ENCODE measurements at places on chromosomes 3 and 15.

DNA sequence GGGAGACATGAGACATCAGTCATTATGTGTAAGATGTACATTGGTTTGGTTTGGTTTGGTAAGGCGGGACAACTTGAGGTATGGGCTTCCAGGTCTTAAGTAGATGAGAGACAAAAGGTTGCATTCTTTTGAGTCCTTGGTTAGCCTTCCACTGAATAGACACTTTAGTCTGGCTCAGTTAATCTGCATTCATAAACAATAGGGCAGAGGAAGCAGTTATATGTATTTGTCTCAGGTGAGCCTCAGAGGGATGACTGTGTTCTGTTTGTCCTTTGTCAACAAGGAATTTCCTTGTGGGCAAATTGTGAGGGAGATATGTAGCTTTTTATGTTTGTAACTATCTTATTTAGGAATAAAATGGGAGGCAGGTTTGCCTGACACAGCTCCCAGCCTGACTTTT is 50.4 kb downstream of the TCF12 start:
- no peak for DNase-seq

DNA sequence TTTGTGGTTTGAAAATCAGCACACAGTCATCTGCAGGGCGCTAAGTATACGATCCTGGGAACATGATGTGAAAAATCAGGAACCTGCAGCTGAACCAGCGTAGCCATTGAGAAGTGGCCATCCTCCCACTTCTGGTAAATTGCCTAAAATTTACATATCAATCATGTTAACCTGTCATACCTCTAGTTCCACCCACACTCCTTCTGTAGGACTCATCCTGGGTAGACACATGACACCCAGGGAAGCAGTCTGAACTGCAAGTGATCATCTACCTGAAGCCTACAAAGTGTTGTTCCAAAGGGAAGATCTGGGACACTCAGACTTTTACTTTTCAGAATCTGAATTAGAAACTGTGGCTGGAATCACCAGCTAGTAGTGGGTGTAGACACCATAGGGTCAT is 5.5 kb upstream of the PSMD6 start:
- DNase-seq, result no peak

DNA sequence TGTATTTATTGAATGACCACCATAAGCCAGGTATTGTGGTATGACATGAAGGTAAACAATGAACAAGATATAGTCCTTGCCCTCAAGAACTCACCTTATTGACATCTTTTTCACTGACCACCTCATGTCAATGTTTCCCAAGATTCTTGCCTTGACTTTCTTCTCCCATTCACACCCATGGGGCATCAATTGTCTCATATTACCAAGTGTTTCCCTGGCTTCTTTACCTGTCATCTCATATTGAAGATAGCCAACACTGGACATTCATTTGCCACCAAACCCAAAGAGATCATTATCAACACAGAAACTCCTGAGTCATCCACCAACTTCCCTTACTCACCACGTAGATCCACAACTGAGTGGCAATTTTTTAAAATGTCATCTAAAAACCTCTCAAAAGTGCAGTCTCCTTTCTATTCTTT is 2.2 kb downstream of the EFHB start:
- no peak for DNase-seq

GRCh38 chr15:74651242-74651741 is 35.7 kb downstream of the CLK3 start:
- DNase-seq, result peak; percentile 73

DNA sequence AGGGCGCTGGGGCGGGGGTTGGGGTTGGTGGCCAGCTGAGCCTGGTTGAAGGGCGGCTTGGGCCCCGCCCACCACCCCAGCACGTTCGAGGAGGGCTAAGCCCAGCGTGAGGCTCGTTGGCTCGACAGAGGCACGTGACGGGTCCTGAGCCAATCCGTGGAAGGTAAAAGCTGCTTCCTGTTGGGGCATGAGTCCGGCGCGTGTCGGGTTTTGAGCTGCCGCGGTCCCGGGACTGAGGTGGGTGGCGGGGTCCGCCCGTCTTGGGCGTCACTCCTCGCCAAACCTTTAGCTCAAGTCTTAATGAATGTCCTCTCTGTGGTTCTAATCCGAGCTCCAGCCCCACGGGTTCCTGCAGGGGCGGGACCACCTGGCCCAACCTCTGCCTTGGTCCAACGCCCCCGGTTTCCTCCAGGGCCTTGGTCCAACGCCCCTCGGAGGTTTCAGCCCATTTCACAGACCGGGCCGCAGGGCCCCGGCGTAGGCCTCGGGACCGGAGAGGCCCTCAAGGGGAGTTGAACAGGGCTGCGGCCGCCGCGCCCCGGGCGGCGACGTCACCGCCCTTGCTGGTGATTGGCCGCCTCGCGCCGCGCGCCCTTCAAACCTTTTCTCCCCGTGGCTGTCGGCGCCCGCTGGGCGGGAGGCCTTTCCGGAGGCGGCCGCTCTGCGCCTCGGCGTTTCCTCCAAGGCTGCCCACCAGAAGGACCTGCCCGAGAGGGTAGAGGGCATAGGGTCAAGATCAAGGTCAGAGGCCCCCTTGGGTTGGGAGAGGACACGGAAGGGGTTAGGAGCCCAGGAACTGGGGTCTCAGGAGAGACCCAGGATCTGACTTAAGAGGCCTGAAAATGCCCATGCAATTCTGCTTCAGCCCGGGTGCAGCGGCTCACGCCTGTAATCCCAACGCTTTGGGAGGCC is at the start of gene RCCD1:
TSS of gene RCCD1 (plus strand) at position 173 of the 912 bp plus-strand sequence. CDS start 1,851 bp downstream, outside the sequence.
- DNase-seq, result peak; percentile 80

DNA sequence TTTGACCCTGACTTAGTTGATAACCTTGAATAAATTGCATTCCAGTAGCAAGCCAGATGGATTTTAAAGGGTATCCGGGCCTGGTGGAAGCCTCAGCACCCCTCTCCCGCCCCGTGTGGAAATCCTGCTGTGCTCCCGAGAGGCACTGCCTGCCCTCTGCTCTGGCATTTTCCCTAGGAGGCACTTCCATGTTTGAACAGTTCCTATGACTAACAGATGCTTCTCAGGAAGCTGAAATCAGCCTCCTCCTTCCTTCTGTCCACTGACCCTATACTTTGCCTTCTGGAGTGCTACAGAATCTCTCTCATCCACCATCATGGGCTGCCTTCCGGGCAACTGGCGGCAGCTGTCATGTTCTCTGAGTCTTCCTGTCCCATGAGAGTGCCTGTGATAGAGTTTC is 90.8 kb downstream of the GABRG3 start:
- DNase-seq, result no peak

GRCh38 chr3:2094941-2095340 is 3.7 kb upstream of the CNTN4 start:
- no peak for DNase-seq

GRCh38 chr3:48273594-48274211 is 32.8 kb downstream of the ZNF589 start:
- DNase-seq, result peak; percentile 65

DNA sequence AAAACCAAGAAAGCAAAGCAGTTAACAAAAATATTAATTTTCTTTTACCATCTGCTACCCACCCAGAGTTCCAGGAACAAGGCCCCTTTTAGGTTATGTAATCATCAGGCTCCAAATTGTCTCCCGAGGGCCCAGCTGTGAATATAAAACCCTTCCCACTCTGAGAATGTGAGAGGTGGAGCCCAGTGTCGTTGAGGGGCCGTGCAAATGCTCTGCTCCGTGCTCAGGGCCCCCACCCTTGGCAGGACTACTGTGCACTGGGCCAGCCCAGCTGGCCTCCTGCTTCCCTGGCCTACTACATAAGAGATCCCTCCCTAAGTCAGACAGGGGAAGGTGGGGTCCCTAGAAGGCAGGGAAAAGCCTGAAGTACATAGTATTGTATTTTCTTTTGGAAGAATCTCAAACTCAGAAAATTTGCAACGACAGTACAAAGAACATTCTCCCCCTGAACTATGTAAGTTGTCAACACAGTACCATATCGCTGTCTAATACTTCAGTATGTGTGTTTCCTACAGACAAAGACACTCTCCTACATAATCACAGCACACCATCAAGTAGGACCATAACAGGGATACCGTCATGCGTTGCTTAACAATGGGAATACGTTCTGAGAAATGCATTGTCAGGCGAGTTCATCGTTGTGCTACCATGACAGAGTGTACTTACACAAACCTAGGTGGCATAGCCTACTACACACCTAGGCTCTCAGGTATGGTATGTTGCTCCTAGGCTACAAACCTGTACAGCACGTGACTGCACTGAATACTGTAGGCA is 4.4 kb upstream of the CLEC3B start:
- no peak for DNase-seq

DNA sequence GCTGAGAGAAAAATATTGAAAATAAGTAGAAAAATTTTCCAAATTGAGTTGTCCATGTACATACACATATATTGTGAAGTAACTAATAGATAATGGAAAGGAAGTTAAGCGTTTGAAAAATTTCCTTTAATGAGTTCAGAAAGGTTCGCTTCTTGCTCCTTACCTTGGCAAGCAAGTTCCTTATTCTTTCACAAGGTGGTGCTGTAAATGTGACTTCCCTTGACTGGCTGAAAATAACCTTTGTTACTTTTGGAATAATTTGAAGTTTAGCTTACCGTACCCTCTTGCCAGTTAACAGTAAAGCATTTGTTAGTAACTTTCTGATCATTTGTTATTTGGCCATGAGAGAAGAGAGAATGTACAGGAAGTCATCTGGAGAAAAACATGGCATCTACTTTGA is 41.6 kb downstream of the PYDC2 start:
- DNase-seq, result peak; percentile 6
